ENCODE measurements at places on chromosomes 3 and 15. TPM values are rescaled to one million over a fixed set of nuclear protein-coding genes. Genes with fewer than 3 reads are reported as not detected.

The PFKFB4 gene
- 2.5 TPM for total RNA-seq

The CNTN6 gene
- total RNA-seq, result not detected

DNA sequence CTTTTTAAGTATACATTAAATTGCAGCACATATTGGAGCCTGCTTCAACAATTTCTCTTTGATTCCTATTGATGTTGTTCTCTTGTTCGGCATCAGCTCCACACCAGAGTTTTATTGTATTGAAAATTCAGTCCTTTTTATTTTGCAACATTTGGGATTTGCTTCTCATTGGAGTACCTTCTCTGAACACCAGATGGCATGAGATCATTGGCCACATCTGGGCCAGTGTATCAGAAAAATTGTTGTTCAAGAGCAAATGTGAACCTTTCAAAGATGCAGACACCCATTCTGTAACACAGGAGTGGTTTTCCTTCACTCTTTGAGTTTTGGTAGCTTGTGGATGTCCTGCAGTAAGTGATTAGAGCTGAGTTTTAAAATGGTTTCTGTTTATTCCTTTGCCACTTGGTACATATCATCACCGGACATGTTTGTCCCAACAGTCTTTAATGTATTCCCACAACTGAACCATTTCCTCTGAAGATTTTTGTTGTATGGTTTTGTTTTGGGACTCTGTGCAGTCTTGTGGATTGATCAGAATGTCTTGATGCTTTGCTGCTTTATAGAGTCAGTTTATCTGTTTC lies 96.1 kb downstream of the MCTP2 start:
- DNase-seq, result no peak

- DNase-seq, result no peak
These were observed 34.4 kb upstream of the MYZAP start for GRCh38 chr15:57557267-57557666.

DNA sequence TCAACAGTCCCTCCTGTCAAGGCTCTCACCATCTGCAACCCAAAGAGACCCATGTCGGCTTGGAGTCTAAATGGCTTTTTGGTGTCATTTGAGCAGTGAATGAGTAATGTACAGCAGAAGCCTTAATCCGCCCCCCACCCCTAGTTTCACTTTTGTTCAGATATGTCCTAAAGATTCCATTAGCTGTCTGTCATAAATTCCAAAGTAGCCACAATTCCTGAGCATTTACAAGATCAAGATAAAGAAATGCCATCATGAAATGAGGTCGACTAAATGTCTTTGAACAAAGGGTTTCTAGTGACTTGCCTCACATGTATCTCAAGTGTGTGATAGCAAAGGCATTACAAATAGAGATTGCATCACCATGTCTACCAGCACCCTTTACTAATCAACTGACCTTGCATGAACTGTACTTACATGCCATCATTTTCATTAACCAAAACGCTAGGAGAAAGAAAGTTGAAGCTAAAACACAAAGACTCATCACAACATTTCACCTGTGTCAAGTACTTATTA lies 123.8 kb upstream of the PHLDB2 start:
- no peak for DNase-seq

GRCh38 chr3:4047366-4047765 lies 248.1 kb downstream of the LRRN1 start:
- DNase-seq, result no peak

The LRRC3B gene
- total RNA-seq, result 0.09 TPM

The OR5H6 gene
- not detected for total RNA-seq

The KNG1 gene
- not detected for total RNA-seq

- no peak for DNase-seq
These were observed 84.9 kb downstream of the EEFSEC start for GRCh38 chr3:128238184-128238489.

- no peak for DNase-seq
These were observed 22.3 kb upstream of the MUSTN1 start for GRCh38 chr3:52857133-52857532.

The SLC51A gene
- total RNA-seq, result not detected

- peak; percentile 24 for DNase-seq
These were observed 1.9 kb downstream of the TBC1D2B start for GRCh38 chr15:78075490-78076230.

- DNase-seq, result no peak
These were observed 114.5 kb downstream of the FOXB1 start for GRCh38 chr15:60118626-60119025.

GRCh38 chr15:46956456-46956855 lies 760.8 kb upstream of the SEMA6D start:
- DNase-seq, result no peak

- no peak for DNase-seq
These were observed 23.1 kb downstream of the CCDC12 start for GRCh38 chr3:46953234-46954010.

GRCh38 chr3:186340204-186340603 lies 21.8 kb downstream of the DGKG start:
- no peak for DNase-seq

The C3orf33 gene
- 2.2 TPM for total RNA-seq

The CNTN4 gene
- 8.2 TPM for total RNA-seq

The DUOX2 gene
- total RNA-seq, result 0.47 TPM

The ITIH1 gene
- total RNA-seq, result not detected

DNA sequence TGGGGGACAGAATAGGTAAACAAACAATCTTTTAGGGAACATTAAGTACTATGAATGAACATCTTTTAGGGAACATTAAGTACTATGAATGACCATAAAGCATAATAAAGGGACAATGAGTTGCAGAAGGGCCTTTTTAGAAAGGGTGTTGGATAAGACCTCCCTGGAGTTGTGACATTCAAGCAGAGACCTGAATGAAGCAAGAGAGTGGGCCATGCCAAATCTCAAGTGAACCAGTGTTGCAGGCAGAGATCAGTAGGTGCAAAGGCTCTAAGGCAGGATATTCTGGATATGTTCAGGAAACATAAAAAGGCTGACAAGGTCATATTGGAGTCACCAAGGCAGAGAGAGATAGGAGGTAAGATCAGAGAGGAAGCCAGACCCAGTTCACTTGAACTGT lies 29.4 kb upstream of the ZBTB38 start:
- no peak for DNase-seq

DNA sequence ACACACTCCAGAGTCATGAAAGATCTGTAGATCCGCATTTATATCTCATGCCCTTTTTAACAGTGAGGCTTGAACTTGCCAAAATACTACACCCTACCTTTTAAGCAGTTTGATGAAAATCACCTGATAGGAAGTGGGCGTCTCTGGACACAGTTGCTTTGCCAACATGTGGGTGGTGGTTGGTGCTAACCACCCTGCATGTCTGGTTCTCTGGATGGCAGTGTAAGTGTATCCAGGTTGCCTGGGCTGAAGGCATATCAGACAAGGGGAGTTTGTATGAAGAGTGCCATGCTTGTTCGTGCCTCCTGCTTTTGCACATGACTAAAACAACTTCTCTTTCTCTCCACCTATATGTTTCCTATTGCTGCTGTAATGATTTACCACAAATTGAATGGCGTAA lies 159.6 kb downstream of the GHSR start:
- no peak for DNase-seq

The ETFA gene
- 89.9 TPM for total RNA-seq

DNA sequence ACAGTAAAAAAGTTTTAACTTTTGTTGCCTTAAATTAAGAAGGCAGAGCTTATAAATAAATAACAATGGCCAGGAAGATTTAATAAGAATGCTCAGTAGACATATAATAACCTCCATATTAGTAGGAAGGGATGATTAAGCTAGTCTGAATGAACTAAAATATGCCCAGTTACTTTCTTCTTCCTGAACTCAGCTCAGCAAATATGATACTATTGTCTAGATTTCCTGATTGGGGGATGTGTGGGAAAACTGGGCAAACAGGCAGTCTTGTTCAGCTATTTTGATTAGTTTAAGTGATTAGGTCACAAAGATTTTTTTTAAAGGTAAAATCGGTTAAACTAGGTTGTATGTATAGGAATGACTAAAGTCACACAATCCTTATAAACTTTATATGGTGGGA lies 167.2 kb upstream of the SLC2A2 start:
- no peak for DNase-seq

Data from omental fat pad (tissue), 4 donors.